ENCODE measurements at places on chromosomes 12 and 14.
A peak's percentile ranks its signal among the peaks of the same experiment; 100 is the strongest.

- DNase-seq = no peak
Measured at GRCh38 chr14:100905166-100905565, 1.6 kb upstream of the RTL1 start.

DNA sequence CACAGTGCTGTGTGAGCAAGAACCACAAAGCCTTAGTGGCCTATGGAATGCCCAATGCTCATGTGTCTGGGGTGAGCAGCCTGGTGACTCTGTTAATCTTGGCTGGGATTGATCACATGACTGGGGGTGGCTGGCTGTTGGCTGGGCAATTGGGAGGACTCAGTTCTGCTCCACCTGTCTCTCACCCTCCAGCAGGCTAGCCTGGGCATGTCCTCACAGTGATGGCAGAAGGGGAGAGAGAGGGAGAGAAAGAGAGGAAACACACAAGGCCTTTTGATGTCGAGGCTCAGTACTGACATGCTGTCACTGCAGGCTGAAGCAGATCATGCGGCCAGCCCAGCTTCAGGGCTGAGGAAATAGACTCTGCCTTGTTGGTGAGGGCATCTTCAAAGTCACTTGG, 136.8 kb downstream of the TBX5 start:
- no peak for DNase-seq

- DNase-seq = no peak
Measured at GRCh38 chr12:103505371-103506236, 9.8 kb upstream of the C12orf42 start.

DNA sequence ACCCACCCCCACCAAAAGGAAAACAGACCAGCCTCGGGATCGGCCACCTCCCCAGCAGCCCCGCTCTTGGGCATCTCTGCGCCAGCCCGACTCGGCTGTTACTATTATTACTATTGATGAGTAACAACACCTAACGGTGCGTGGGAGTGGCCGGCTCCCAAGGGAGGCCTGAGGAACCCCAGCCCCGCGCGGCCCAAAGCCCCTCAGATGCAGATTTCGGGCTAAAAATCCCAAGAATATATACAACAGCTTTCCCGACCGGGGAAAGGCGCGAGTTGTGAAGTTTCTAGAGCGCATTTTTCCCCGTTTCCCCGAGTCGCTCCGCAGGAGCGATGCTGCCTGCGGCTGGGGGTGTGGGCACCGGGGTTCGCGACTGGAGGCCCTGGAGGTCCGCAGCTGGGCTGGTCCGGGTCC, 565 bp downstream of the NT5DC3 start:
- peak; percentile 64 for DNase-seq

GRCh38 chr14:68685419-68686204, 107.3 kb downstream of the ZFP36L1 start:
- peak; percentile 54 for DNase-seq

DNA sequence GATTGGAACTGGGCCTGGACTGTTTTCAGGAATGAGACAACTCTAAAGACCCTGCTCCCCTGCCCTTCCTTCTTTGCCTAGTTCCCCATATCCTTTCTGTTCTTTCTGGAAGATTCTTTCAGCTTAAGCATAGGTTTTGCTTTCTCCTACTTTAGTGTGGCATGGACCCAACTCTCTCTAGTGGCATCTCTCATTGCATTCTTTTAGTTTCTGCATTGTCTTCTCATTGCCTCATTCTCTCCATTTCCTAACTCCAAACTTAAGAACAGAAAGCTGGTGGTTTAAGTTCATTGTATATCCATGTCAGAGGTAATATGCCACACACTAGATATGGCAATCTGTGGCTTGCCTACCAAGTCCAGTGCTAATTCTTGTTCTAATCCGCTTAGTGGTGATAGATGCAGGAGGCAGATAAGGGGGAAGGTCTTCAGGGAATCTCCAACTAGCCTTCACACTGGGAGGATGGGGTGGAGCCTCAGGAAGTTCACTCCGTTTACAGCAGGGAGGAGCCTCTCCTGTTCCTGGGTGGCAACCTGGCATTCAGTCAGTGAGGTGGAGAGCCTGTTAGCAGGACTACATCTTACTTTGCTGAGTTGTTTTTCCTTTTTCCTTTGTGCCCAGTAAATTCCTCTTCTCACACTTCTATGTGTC, 165.1 kb upstream of the LMNTD1 start:
- DNase-seq = no peak

- peak; percentile 56 for DNase-seq
Measured at GRCh38 chr12:52005903-52006703, 643 bp upstream of the TAMALIN start.

DNA sequence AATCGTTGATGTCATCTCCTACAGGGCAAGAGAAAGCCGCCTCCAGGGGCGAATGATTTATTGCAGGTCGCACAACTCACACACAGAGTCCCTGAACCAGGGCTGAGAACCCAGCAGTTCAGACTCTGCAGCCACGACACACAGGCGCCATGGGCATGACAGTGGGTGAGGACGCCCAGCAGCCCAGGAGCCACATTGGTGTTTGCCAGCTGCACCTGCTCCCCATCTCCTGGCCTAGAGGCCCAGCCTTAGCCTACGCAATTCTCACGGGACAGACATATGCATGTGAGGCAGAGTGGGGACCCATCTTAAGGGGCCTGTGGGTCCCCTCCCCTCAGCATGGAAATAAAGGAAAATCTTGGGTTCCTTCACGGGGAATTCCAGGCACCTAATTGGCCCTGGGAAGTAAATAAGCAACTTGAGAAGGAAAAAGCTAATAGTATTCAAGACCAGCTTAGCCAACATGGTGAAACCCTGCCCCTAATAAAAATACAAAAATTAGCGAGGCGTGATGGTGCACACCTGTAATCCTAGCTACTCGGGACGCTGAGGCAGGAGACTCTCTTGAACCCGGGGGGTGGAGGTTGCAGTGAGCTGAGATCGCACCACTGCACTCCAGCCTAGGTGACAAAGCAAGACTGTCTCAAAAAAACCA, 69.3 kb downstream of the RIMBP2 start:
- no peak for DNase-seq

- DNase-seq = no peak
Measured at GRCh38 chr12:56031987-56032386, 9.7 kb upstream of the RPS26 start.

GRCh38 chr14:30521899-30522736, 36.8 kb upstream of the G2E3 start:
- DNase-seq = no peak

- no peak for DNase-seq
Measured at GRCh38 chr14:71733210-71733883, 198.9 kb upstream of the RGS6 start.

Measured in right forelimb (tissue), 1 donor.